ENCODE measurements at places on chromosomes 1 and 21. TPM values are rescaled to one million over a fixed set of nuclear protein-coding genes. Genes with fewer than 3 reads are reported as not detected.

DNA sequence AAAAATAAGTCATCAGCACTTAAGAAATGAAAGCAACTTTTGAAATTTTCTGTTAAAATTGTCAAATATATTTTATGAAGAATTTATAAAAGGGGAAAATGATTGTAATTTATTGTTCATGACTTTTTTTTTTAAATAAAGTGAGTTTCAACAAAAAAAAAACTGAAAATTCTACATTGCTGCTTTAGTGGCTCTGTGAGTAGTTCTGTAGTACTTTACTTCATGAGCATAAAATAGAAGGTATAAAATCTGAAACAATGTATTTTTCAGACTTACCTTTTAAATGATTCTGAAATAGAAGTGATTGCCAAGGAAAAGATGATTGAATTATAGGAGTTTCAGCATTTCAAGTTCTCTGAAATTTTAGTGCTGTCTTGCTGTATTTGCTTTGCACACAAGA lies 13.8 kb downstream of the PDIK1L start:
- no peak for DNase-seq
- peak overlapping the region; percentile 69 for H3K27ac ChIP-seq
- H3K27me3 ChIP-seq = no peaks in the 10 kb centered on the region
- H3K4me3 ChIP-seq = no peak overlapping the region
- H3K36me3 ChIP-seq = no peaks in the 10 kb centered on the region
- peaks cover 59% of the 10 kb centered on the region for H3K4me1 ChIP-seq

DNA sequence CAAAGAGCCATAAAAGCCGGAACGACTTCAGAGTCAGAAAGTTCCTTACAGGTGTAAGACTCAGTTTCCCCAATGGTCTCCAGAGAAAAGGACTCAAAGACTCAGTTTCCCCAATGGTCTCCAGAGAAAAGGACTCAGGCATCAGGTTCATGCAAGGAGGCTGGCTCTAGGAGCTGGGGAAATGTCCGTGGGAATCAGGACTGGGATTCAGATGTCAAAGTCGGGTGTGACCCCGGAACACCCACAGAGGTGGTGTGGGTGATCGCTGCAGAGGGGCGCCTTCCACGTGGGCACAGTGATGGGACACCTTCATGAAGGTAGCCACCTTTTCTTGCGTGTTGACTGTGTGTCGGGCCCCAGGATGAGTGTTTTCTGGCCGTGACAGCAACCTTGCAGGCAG lies 340.8 kb downstream of the NPHP4 start:
- no peaks in the 10 kb centered on the region for H3K36me3 ChIP-seq
- no peaks in the 10 kb centered on the region for H3K27me3 ChIP-seq
- no peak overlapping the region for H3K4me3 ChIP-seq
- no peak overlapping the region for H3K27ac ChIP-seq

- no peak for DNase-seq
- no peaks in the 10 kb centered on the region for H3K36me3 ChIP-seq
- H3K4me1 ChIP-seq = no peaks in the 10 kb centered on the region
Observed at GRCh38 chr1:209162651-209163050, 420.9 kb upstream of the CAMK1G start.

The KIAA0319L gene
- total RNA-seq = 116 TPM
